ENCODE measurements at places on chromosomes 2 and 18.

DNA sequence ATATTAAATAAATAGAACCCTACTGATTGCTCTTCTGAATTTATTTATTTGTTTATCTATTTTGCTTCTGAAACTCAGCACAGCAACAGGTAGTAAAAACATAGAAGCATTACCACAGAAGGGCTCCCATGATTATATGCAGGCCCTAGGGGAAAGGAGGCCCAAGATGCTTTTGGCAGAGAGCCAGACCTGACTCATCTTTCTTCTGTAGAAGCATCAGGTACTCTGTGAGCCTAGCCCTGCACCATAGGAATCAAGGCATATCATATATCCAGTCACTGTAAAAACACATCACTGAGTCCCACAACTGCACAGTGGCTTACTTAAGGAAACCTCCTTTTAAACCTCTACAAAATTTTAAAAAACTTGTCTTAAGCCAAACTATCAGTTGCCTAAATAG lies 1.8 kb downstream of the SCN9A start:
- DNase-seq, result peak; percentile 63

DNA sequence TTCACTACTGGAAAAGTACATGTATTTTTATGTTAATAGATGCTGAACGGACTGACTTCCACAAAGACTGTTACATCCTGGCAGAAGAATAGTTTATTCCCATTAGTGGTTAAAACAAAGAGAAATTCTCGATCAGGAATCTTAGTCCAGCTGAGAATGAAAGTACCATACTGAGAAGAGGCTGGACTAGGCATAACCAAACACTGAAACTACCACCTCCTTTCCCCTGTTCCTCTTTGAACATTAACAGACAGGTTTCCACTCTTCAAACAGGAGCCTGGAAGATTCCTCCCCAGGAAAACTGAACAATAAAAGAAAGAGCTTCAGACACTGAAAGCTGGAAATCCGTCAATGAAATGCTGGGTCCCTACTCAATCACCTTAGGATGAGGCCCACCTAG lies 25.8 kb downstream of the LDAH start:
- no peak for DNase-seq

- peak; percentile 38 for DNase-seq
Observed at GRCh38 chr2:58541511-58541910, 300.4 kb upstream of the FANCL start.

- no peak for DNase-seq
Observed at GRCh38 chr2:43011158-43011491, 215.3 kb downstream of the ZFP36L2 start.

GRCh38 chr2:228701506-228701905 lies 520.0 kb upstream of the SPHKAP start:
- DNase-seq, result no peak

GRCh38 chr2:45014016-45014702 lies 4.9 kb upstream of the SIX2 start:
- no peak for DNase-seq

DNA sequence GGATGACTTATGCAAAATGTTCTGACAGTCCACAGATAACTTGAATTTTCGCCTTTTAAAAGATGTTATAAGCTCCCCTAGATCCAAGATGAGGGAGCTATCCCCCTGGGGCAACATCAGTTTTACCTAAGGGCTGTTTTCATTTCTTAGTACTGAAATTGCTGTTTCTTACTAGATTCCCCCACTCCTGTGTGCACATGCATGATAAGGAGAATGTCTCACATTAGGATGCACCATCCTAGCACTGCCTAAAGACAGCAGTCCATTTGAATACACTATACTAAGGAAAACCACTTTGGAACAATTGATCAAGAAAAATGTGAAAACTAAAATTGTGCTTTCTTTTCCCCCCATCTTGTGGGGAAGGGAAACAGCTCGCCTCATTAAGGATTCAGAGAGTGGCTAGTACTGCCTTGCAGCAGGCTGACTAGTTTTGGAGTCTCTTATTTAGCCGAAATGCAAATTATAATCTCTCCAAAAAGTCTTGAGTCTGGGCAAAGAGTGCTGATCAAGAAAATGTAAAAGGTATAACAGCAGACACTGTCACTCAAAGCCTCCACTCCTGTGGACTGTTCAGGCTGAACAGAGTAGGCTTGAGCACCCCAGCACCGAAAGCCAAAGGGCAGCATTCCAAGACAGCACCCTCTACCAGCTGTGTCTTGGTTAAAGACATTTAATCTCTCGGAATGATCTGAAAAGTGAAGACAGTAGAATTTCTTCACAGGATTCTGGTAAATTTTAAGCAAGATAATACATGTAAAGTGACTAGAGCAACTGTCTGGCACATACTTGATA lies 65.0 kb downstream of the ZNF385B start:
- DNase-seq, result no peak
